CD4-positive, alpha-beta T cell treated with Interleukin-15 for 1 hour (primary cell): ENCODE measurements at places on chromosomes 12 and 14.
A peak's percentile ranks its signal among the peaks of the same experiment; 100 is the strongest.

DNA sequence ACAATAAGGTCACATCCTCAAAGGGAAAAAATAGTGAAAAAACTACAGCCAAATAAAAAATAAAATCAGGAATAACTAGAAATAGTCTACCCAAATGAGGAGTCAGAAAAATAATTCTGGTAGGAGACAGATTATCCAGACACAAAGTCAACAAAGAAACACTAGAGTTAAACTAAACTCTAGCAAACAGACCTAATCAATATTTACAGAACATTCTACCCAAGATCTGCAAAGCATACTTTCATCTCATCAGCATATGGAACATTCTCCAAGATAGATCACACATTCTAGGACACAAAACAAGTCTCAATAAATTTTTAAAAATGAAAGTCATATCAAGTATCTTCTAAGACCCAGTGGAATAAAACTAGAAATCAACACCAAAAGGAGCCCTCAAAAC lies 20.4 kb upstream of the TSPAN8 start:
- DNase-seq: no peak

DNA sequence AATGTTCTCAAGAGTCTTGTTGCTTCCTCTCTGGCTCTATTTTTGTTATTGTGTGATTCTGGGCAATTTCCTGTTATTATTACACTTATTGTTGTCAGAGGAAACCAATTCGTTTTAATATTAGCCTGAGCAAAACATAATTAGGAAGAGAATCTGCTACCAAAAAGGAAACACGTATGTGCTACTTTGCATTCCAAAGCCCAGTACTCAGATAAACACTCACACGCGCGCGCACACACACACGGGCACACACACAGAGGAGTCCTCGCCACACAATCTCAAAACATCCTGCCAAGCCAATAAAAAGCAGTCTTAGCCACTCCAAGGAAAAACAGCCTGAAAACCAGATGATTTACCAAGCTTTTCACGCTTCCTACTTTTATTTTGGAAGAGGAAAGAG lies 400.7 kb downstream of the NUAK1 start:
- DNase-seq: no peak

DNA sequence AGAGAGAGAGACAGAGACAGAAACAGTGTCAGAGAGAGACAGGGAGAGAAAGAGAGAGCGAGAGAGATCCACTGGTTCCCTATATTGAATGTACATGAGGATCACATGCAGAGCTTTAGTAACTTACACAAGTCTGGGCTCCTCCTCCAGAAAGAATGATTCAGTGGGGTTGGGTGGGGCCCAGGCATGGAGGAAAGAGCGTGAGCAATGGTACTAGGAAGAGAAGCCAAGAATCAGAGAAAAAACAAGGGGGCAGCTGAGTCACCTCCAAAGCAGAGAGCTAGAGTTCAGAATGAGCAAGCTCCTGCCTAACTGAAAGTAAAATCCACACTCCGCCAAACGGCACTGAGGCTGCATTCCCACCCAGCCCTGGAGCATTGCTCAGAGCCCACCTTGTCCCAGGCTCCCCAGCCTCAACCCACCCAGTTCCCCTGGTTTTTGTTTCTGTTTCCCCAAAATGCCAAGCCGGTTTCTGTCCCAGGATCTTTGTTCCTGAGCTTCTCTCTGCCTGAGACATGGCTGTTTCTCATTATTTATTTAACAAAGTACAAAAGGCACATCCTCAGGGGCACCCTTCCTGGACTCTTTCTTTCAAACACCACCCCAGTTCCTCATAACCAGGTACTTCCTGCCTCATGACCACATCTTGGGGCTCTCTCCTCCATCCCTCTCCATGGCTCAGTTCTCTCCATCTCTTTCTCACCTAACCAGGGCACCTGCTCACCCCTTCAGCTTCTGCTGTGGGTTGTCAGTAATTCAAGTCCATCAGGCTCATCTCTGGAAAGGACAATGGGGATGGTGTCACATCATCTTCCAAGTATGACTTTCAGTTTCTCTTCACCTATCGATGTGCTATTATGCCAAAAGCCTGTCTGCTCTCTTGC lies 670.3 kb upstream of the TBX3 start:
- DNase-seq: no peak

DNA sequence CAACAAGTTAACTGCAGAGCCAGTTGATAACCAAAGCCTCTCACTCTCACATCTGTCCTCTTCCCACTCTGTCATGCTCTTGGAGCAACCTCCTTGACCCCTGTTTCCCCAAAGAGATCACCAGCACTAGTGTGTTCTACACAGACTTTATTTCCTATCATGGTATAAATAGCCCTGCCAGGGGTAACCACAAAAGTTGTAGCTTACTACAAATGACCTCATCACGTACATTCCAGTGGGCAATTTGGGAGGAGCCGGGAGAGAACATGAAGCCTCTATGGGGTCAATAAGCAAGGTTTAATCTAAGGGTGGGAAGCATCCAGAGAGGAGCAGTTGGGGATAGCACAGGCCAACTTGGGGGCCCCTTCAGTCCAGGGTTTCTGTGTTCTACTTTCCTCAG lies 186.5 kb downstream of the KCNA5 start:
- DNase-seq: no peak

GRCh38 chr14:24032727-24033418 lies 18.9 kb upstream of the CARMIL3 start:
- DNase-seq: peak; percentile 45

GRCh38 chr12:92292016-92292415 lies 146.4 kb upstream of the BTG1 start:
- DNase-seq: no peak

GRCh38 chr14:65206448-65207096 lies 104.3 kb upstream of the MAX start:
- no peak for DNase-seq

GRCh38 chr12:113299619-113300237 lies 35.2 kb downstream of the SLC8B1 start:
- DNase-seq: no peak

- no peak for DNase-seq
These were observed 62.1 kb upstream of the GPATCH2L start for GRCh38 chr14:76089575-76089974.

DNA sequence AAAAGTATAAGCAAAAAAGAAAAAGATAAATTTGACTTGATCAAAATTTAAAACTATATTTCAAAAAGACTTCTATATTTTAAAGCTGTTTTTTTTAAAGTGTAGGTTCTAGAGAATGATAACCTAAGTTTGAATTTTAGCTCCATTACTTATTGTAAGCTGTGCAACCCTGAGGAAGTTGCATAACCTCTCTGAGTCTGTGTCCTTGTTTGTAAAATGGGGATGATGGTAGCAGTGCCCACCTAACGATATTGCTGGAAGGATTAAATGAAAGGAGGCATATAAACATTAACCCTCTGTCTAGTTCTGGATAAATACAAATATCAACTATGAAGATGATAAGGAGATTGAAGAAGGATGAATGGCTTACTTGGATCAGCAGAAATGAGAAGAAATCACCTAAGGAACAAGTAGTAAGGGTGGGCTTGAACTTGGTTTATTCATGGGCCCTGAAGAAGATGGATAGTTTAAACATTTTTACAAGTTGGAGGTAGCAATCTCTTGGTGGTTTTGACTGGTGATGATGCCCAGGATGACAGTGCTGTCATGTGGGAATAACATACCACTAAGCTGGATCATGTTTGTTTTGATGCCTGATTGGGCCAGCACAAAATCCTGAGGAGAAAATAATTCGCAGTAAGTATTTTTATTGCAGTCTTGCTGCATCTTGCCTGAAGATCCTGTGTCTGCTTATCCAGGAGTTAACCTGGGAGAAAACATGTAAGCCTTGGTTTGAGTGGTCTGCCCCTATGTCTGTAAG lies 35.0 kb downstream of the TXNRD1 start:
- no peak for DNase-seq

GRCh38 chr12:110782094-110782493 lies 39.4 kb upstream of the PPP1CC start:
- no peak for DNase-seq

- DNase-seq: no peak
These were observed 10.8 kb downstream of the OR4Q3 start for GRCh38 chr14:19754172-19754571.

GRCh38 chr12:127130506-127131124 lies 1136.4 kb upstream of the TMEM132C start:
- no peak for DNase-seq

GRCh38 chr12:49014547-49014946 lies 4.0 kb downstream of the PRKAG1 start:
- no peak for DNase-seq
